ENCODE measurements at places on chromosomes 6 and 20. TPM values are rescaled to one million over a fixed set of nuclear protein-coding genes. Genes with fewer than 3 reads are reported as not detected.

C20orf144 gene
- total RNA-seq: not detected

NOX3 gene
- total RNA-seq: not detected

SCGN gene
- total RNA-seq: not detected

PRR18 gene
- total RNA-seq: not detected

APOBEC2 gene
- not detected for total RNA-seq

C20orf204 gene
- total RNA-seq: 13.3 TPM

JPH2 gene
- 0.17 TPM for total RNA-seq

GFRAL gene
- total RNA-seq: not detected

OPRL1 gene
- 5.4 TPM for total RNA-seq

ACSS1 gene
- total RNA-seq: 39.6 TPM

TAP2 gene
- total RNA-seq: 39.0 TPM

ZSCAN16 gene
- total RNA-seq: 13.5 TPM

TSHZ2 gene
- total RNA-seq: 1.9 TPM

GRIK2 gene
- 0.34 TPM for total RNA-seq

LY6G6F gene
- not detected for total RNA-seq

TUBE1 gene
- total RNA-seq: 18.4 TPM

NMBR gene
- total RNA-seq: not detected
